ENCODE measurements at places on chromosomes 6 and 20.

DNA sequence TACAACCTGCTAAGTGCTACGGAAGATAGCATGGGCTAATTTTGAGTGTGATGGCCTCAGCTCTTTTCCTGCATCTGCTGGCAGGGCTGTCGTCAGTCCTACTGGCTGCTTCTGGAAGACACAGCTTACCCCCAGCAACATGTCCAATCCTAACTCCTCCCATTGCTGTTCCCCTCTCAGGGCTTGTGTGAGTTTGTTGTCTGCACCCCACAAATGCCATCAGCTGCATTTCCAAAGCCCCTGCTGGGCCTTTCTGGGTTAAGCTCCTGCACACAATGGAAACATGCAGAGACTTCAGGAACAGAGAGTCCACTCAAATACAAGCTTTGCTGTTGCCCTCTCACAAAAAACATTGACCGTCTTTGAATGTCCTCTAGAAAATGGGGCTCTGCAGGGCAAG is 84.7 kb downstream of the RNF182 start:
- DNase-seq, result no peak

- DNase-seq, result no peak
Observed at GRCh38 chr6:137254966-137255365, 35.8 kb upstream of the IFNGR1 start.

GRCh38 chr6:43972913-43973300 is 154.3 kb downstream of the MRPL14 start:
- DNase-seq, result peak; percentile 42

- DNase-seq, result no peak
Observed at GRCh38 chr6:51854876-51855275, 232.5 kb downstream of the PKHD1 start.

- DNase-seq, result no peak
Observed at GRCh38 chr6:147806697-147807096, 298.2 kb downstream of the SAMD5 start.

DNA sequence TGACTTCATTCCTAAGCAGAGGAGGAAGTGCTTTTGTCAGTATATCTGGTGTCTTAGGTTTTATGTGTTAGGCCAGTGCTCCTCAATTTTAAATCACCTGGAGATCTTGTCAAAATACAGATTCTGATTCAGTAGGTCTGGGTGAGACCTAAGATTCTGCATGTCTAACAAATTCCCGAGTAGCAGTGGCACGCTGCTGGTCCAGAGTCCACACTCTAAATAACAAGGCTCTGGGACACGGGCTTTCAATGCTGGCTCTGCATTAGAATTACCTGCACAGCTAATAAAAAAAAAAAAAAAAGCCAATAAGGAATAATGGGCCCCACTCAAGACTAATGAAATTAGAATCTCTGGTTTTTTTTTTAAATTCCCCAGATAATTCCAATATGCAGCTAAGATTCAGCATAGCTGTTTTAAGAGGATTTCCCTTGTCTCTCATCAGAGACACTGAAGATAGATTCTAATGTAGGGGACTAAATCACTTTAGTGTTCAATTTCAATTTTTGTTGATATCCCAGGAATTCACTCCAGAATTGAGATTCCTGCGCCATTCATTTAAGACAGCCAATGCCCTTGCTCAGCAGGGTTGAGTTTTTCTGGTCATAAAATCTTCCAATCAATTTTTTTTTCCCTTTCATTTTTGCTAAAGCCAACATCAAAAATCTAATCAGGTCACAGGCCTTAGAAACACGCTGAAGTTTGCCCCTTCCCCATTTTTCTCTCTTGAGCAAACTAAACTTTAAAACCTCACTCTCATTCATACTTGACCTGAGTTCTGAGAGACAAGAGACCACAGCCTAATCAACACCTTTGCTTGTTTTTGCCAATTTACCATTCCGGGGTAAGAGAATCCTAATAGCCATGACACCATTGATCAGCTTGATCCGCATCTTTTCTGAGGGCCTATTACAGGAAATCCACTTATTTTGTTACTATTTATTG is 2.4 kb downstream of the TDP2 start:
- DNase-seq, result no peak

- DNase-seq, result no peak
Observed at GRCh38 chr6:90008908-90009501, 114.7 kb downstream of the GJA10 start.

GRCh38 chr20:56554869-56555268 is 21.8 kb downstream of the FAM209B start:
- DNase-seq, result peak; percentile 37

GRCh38 chr6:99575544-99576227 is 7.2 kb upstream of the CCNC start:
- no peak for DNase-seq
